ENCODE measurements at places on chromosomes 16 and 17.

DNA sequence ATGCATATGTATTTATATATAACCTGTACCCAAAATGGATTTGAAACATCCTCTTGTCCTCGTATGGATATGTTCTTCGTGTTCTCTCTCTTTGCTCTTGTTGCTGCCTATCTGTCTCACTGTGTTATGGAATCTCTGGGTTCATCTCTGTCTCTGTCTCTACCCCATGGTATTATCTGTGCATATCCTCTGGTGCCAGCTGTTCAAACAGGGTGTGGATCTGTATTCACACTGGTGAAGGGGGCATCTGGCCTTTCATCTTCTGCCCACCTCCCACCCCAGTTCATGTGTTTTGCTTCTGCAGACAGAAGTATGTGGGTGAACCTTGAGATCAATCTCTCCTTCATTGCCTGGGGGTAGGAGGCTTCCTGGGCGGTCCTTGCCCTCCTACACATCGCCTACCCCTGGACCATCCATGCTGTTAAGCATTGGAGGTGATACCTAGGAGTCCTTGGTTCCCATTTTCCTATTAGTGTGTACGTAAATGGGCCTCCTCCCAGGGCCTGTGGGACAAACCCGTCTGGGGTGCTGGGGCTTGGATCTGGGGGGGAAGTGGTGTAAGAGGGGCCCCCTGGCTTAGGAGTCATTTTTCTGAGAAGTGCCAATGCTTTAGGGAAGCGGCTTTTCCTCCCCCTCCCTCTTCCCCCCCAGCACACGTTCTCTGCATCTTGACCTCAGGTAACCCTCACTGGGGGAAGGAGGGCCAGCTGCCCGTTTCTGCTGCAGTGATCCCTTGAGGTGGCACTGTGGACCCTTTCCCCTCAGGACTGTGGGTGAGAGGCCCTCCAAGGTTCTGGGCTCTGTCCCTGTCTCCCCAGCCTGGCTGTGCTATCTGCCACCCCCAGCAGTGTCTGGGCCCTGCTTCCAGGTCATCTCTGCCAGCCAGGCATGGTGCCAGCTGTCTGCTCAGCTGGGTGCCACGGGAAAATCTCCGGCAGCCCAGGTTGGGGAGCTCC is 21.1 kb downstream of the RARA start:
- DNase-seq = no peak

DNA sequence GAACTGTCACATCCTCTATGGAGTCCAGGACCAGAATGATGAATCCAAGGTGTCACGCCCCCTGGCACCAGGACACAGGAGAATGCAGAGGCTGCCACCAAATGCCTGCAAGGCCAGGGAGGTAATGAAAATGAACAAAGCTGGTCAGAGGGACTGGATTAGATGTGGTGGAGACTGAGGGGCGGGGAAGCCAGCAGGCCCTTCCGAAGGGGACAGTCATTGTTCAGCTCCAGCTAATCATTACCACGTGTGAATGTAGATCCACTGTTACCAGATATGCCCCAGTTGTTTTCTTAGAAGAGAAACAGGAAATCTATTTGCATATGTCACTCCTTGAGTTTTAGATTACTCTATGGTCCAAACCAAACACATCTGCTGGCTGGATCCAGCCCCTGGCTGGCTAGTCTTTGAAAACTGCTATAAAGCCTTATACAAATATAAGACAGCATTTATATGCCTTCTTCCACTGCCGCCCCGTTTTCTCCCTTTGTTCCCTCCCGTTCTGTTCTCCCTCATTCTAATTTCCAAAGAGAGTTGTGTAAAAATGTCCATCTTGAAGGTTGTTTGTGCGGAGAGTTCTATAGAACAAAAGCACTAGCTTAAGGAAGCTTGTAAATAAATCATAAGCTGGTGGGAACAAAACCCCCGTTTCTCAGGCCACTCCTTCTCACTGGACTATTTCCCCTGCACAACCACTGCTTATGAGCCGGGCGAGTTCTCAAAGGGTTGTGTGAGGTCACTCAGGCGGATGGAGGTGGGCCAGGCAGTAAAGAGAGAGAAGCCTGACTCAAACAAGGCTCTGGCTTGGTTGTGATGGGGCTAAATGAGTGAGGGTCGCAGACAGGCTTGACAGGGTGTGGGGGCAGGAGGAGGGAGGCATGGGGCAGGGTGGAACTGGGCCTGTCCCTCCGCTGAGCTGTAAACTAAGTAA is 14.2 kb downstream of the CRYM start:
- DNase-seq = no peak

DNA sequence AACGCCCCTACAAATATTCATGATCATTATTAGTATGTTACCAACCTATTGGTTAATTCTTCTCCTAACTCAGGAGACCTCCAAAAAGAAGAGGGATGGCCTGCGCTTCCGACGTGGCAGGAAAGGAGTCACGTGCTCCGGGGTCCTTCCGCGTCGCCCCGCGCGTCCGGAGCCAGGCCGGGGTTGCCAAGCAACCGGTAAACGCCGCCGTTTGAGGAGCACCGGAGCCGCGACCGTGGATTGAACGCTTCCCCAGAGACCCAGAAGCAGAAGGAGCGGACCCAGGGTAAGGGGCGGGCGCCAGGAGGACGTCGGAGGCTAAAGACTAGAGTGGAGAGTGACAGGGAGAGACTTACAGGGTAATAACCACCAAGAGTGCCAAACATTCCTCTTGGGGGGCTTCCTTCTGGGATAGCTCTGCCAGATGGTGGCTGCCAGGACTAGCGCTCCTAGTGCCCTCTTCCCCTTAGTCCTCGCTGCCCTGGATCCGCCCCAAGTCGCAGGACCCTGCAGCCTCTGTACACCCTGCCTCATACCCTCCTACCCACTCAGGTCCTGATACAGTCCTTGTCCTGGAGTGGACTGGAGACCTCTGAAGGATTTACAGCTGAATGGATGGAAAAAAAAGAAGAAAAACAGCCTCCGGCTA is at the start of gene DNAI2:
DNAI2 (plus strand) TSS at position 175 of the 649 bp plus-strand sequence. CDS start 7,584 bp downstream, outside the sequence.
- no peak for DNase-seq

DNA sequence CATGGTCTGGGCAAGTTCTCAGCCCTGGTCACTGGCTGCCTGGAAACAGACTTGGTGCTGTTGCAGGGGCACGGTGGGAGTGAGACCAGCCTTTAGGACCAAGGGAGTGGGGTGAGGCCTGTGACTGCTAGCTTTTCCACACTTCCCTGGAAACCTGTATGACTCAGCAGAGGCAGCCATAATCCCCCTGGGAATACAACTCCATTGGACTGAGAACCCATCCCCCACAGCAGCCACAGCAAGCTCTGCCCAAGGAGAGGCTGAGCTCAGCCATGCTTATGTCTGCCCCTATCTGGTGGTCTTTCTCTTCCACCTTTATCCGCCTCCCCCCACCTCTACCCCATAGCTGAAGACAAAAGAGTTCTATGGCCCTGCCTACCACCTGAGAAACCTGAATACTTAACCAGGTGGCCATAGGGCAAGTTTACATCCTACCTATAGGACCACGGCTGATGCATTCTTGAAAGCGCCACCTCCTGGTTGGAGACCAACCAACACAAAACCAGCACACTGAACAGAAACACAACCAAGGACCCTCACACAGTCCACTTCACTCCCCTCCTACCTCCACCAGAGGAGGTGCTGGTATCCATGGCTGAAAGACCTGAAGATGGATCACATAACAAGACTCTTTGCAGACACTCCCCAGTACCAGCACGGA is 816.2 kb upstream of the SOX9 start:
- no peak for DNase-seq

- DNase-seq = no peak
Observed at GRCh38 chr17:53548252-53548651, 274.5 kb upstream of the KIF2B start.

DNA sequence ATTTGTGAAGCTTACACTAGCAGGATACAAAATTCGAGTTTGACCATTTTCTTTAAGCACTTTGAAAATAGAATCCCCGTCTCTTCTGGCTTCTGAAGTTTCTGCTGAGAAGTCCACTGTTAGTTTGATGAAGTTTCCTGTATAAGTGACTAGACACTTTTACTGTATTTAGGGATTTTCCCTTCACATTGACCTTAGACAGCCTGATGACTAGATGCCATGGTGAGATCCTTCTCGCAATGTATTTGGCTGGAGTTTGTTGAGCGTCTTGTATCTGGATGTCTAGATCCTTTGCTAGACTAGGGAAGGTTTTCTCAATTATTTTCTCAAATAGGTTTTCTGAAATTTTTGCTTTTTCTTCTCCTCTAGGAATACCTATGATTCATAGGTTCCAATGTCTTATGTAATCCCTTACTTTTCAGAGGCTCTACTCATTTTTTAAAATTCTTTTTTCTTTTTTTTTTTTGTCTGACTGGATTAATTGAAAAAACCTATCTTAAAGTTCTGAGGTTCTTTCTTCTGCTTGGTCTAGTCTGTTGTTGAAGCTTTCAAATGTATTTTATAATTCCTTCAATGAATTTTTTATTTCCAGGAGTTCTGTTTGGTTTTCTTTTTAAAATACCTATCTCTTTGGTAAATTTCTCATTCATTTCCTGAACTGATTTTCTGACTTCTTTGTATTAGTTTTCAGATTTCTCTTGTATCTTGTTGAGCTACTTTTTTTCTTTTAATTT is 63.7 kb upstream of the ABCC11 start:
- no peak for DNase-seq
